Kasumi-1 (cell line): ENCODE measurements at places on chromosomes 1 and 21.

DNA sequence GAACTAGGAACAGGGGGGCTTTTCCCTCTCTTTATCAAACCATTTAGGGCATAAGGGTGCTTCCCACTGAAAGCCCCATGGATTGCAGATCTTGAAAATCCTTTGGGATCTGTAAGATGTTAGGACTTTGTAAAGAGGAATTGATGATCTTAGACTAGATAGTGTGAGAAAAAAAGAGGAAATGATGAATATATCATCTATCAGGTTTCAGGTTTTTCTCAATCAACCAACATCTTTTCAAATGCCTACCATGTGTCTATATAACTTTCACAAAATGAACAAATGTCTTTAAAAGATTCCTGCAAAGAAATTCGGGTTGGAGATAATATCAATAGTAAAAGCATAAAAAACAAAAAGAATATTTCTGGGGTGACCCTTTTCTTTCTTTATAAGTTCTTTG is 50.1 kb downstream of the KCNC4 start:
- no peak for DNase-seq

GRCh38 chr1:192311281-192311680 is 5.5 kb upstream of the RGS21 start:
- peak; percentile 48 for DNase-seq

GRCh38 chr1:168585191-168585590 is 8.8 kb downstream of the XCL1 start:
- DNase-seq: no peak

- peak; percentile 34 for DNase-seq
Measured at GRCh38 chr1:173861731-173862145, 6.1 kb downstream of the GAS5 start.

DNA sequence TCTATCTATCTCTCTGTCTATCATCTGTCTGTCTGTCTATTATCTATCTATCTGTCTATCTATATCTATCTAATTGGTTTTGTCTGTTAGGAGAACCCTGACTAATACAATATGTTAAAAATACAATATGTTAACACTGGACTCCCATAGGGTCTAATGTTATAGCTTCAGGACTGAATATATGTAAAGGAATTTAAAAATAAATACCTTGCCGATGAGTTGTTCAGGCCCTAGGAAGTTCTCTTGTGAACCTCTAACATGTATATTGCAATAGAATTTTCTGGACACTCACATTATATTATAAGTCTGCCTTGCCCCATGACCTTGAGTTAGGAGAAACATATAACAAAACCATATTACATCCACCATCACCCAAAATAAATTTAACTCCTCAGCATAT is 900.6 kb downstream of the NCAM2 start:
- DNase-seq: no peak

DNA sequence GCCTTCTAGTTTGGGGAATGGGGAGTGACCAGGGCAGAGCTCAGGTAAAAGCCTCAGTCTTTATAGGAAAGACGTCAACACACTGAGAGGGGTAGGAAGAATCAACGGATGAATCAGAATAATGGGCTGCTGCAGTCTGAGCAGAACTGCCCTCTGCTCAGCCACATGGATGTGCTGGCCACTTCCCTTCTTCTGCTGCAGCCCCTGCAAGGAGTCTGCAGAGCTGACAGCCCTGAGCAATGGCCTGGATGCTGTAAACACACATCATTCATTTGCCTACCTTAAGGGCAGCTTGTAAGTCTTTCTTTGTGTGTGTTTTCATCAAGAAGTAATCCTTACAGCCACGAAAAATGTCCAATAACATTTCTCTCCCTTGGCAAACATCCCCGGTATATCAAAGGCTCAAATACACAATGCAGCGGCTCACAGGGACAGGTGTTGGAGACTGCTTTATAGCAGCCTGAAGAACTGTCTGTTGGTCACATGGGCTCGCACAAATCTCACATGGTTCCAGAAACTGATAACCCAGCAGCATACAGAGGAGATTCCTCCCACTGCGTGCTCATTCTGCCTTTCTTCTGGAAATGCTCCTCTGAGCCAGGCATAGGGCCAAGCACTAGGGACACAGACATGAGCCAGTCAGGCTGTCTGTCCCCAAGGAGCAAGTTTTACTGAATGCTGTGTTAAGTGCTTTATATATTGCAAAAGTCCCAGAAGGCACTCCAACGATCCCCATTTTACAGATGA is 110.1 kb downstream of the HMGB4 start:
- no peak for DNase-seq

GRCh38 chr1:208595745-208596144 is 351.6 kb upstream of the PLXNA2 start:
- no peak for DNase-seq

DNA sequence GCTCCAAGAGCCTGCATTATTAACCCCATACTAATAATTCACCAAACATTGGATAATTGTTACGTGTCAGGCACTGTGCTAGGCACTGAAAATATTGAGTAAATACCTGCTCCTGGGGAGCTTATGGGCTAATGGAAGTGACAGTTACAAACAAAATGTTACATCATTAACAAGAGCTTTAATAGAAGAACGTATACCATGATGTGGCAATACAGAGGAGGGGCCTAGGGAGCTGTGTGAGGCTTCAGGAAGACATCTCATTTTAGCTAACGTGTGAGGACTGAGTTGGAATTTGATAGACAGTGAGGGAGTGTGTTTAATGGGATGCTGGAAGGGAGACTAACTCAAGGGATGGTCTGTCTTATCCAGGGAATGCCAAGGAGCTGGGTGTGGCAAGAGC is 16.5 kb upstream of the TSPAN2 start:
- no peak for DNase-seq

GRCh38 chr1:221039616-221040015 is 160.4 kb downstream of the HLX start:
- DNase-seq: no peak

GRCh38 chr1:118151312-118151937 is 33.6 kb downstream of the SPAG17 start:
- DNase-seq: peak; percentile 67

DNA sequence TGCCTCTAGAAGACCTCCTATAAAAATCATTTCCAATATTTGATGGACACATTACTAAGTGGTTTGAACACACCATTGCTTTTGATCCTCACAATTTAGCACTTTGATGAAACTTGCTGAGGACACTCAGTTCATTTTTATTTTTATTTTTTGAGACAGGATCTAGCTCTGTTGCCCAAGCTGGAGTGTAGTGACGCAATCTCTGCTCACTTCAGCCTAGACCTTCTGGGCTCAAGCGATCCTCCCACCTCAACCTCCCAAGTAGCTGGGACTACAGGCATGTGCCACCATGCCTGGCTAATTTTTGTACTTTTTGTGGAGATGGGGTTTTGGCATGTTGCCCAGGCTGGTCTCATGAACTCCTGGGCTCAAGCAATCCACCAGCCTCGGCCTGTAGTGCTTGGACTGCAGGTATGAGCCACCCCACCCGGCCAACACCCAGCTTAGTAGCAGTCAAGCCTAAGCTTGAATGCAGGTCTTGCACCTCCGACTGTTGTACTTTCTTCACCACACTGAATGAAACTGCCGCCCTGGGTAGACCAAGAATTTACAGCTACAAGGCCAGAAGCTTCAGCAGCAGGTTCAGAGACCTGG is 24.8 kb upstream of the ATP2B4 start:
- no peak for DNase-seq

GRCh38 chr1:201825245-201825644 is 3.7 kb upstream of the IPO9 start:
- no peak for DNase-seq

DNA sequence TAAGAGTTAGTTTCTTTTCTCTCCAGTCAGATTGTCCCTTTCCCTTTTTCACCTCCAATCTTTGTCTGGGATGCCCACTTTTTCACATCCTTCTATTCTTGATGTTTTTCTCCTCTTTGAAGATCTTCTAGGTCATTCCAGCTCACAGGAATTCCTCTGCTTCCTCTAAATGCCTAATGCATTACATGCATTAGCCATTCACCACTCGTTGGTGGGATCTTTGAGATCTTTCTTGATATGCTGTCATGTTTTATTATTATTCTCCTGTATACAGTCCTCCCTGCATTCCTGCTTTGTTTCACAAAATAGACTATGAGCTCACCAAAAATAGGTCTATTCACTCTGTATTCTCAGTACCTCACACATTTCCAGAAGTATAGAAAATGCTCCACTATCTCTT is 129.0 kb downstream of the LYPLAL1 start:
- no peak for DNase-seq
